ENCODE measurements at places on chromosomes 1 and 21. TPM values are rescaled to one million over a fixed set of nuclear protein-coding genes. Genes with fewer than 3 reads are reported as not detected.

Gene NT5C1A
- not detected for total RNA-seq

Gene F13B
- not detected for total RNA-seq

Gene MPZ
- total RNA-seq: 0.53 TPM

Gene FAM167B
- 0.59 TPM for total RNA-seq

Gene ACAP3
- total RNA-seq: 16.5 TPM

Gene UTS2
- total RNA-seq: not detected

Measured in A549 treated with ZK216348 at 1 μM for 4 hours (cell line).